Amniotic epithelial cell (primary cell): ENCODE measurements at places on chromosomes 2 and 18.

DNA sequence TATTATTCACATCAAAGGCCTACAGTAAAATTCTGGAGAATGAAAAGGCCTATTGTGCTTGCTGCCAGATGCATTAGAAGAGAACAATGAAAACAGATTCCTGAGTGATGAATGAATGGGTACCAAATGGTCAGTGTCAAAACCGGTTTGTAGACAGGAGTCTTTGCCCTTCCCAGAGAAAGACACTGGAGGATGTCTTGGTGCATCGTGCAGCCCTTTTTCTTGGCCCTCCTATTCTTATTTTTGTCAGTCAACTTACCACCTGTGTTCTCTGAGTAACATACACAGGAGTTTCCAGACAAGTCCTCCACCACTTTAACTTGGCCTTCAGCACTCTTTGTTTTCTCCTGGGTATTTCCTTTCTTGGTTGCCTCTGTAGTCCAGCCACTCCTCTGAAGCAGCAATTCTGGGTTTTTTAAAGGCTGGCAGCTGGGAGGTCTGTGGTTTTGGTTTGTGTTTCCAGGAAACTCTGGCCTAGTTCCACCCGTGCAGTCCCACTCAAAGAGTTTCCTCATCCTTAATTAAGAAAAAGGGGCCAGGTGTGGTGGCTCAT lies 29.4 kb downstream of the PSTPIP2 start:
- peak; percentile 72 for DNase-seq

DNA sequence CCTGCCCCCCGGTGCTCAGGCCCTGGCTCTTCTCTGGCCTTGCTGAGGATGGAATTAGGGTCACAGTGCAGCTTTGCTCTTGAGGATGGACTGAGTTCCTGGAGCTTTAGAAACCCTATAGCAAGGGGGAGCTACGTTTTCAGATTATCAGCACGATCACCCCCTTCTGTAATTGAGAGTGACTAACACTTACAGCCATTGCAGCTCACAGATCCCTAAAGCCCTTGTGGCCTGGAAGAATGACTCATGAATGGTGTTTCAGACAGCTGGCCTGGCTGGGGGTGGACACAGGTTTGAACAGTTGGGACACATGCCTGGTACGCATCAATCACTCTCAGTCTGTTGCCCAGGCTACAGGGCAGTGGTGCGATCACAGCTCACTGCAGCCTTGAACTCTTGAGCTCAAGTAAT lies 79.7 kb upstream of the IGFBP5 start:
- peak; percentile 98 for DNase-seq

DNA sequence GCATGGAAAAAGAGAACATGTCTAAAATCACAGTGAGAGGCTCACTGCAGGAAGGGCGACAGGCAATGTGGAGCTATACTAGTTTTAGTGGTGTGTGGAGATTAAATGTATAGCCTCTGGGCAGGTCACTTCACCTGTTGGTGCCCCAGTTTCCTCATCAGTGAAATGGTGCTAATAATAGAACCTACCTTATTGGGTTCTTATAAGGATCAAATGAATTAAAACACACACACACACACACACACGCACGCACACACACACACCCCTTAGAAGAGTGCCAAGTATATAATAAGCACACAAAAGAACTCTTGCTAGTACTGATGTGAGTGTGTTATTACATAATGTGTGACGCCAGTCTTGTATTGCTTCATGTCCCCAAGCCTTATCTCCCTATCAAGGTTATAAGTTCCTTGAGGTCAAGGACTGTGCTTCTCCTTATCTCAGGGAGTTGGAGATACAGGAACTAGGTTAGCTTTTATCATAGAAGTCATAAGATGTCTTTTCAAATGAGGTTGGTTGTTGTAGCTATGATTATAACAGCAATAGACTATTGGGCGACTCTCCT lies 98.0 kb upstream of the CXCR4 start:
- DNase-seq = no peak

DNA sequence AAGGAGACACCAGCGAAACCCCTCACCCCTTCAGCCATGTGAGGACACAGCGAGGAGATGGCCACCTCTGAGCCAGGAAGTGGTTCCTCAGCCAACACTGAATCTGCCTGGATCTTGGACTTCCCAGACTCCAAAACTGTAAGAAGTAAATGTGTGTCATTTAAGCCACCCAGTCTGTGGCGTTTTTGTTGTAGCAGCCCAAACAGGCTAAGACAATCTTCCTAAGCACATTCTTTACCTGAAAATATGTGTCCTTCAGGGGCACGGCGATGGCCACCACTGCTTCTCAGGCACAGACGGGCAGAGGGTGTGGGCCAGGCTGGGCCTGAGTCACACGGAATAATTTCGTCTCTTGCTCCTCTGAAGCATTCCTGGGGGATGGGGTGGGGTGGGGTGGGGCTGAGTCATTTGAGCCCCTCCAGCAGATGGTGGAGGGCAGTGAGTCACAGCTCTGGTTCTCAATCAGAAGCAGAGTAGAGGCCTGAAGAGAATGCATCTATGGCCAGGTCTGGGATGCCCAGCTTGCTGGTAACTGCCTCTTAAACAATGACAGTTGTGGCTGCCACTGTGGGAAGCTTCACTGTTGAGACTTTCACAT lies 142.4 kb downstream of the CAPN13 start:
- DNase-seq = peak; percentile 82

GRCh38 chr2:48059975-48060374 lies 153.7 kb upstream of the FBXO11 start:
- peak; percentile 26 for DNase-seq

GRCh38 chr2:133579274-133579673 lies 11.0 kb upstream of the NCKAP5 start:
- DNase-seq = peak; percentile 47

DNA sequence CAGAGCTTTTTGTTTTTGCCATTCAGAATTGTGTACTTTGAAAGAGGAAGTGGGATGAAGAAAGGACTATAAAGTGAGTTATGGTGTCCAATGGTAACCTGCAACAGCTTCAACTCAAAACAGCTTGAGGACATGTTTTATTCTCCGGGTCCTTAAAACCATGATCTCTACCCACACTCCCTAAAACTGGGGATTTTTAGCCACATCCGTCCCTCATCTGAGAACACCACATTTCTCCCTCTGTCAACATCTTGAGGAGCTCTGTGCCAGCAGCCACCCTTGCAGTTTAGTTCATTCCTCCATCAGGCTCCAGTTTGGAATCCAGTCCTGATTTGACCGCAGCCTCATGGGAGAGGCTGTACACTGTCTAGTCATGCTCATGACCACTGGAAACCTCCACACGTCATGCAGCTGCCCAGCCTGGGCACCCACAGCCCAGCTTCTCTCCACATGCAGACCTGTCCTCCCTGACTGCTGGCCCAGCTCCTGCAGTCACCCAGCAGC lies 62.6 kb downstream of the C18orf63 start:
- no peak for DNase-seq
